Tibial nerve (tissue), 4 donors: ENCODE measurements at places on chromosomes 13 and 19.

GRCh38 chr13:66477816-66478215 is 752.3 kb downstream of the PCDH9 start:
- DNase-seq: no peak

GRCh38 chr13:80348314-80348713 is 7.4 kb upstream of the SPRY2 start:
- DNase-seq: no peak

- DNase-seq: no peak
Observed at GRCh38 chr19:28066161-28066560, 1146.8 kb downstream of the UQCRFS1 start.

- DNase-seq: no peak
Observed at GRCh38 chr19:52640916-52641315, 2.8 kb upstream of the ZNF83 start.

GRCh38 chr19:17127671-17128070 is 52.1 kb downstream of the MYO9B start:
- DNase-seq: no peak

GRCh38 chr13:26759249-26759906 is 1.2 kb downstream of the GPR12 start:
- DNase-seq: no peak

GRCh38 chr19:35006999-35007365 is 6.9 kb downstream of the GRAMD1A start:
- no peak for DNase-seq

DNA sequence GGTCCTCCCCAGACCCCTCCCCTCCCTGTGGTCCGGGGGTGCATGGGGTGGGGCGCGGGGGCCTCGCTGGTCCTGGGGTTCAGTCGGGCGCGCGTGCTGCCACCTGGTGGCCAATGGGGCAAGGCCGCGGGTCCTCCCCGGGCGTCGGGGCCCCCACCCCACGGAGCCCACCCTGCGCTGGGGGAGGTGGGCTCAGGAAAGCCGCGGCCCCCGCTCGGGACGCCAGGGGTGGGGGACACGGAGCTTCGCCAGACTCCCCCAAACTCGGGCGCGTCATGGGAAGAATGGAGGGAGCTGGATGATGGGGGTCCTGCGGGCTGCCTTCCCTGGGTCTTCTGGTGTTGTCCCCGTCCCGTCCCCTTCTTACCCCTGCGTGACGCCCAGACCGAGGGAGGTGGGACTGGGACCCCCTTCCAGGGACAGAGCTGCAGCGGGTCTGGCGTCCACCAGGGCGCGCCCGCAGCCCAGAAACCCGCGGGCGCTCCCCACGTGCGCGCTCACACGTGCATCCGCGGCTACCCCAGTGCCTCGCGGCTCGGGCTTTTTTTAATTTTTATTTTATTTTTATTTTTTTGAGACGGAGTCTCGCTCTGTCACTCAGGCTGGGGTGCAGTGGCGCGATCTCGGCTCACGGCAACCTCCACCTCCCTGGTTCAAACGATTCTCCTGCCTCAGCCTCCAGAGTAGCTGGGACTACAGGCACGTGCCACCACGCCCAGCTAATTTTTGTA is 19.8 kb upstream of the TCF3 start:
- DNase-seq: no peak

DNA sequence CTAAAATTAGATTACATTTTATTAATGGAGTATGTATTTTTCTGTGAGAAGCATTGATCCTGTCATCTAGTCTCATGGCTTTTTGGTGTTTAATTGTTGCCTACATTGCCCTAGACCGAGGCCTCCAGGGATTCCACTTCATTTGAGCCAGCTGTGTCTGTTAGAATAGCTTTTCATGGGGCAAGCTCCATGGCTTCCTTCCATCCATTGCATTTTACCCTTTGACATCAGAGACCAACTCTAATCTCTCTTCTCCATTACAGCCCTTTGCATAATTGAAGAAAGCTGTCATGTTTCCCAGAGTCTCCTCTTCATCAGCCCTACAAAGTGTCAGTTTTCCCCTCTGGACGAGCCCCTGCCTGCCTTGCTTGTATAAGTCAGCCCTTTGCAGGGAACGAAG is 70.6 kb downstream of the MTUS2 start:
- no peak for DNase-seq

GRCh38 chr13:111919286-111919685 is 147.7 kb upstream of the SOX1 start:
- no peak for DNase-seq

DNA sequence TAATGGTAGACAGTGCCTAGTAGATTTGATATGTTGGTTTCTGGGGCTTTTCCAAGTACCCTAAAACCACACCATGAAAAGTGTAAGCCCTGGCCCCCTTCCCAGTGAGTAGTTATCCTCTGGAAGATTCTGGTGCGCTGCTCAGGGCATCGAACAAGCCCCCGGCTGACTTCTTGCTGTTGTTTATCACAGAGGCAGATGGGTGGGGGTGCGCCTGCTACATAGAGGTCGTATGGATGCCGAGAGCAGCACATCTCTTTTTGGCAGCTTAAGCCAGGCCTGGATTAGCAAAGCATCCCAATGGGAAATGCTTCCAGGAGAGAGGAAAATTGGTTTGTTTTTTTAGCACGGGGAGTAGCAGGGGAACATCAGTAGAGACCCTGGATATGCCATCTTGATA is 26.3 kb upstream of the SPATA13 start:
- DNase-seq: no peak

GRCh38 chr19:8491574-8491973 is 10.9 kb downstream of the PRAM1 start:
- no peak for DNase-seq

DNA sequence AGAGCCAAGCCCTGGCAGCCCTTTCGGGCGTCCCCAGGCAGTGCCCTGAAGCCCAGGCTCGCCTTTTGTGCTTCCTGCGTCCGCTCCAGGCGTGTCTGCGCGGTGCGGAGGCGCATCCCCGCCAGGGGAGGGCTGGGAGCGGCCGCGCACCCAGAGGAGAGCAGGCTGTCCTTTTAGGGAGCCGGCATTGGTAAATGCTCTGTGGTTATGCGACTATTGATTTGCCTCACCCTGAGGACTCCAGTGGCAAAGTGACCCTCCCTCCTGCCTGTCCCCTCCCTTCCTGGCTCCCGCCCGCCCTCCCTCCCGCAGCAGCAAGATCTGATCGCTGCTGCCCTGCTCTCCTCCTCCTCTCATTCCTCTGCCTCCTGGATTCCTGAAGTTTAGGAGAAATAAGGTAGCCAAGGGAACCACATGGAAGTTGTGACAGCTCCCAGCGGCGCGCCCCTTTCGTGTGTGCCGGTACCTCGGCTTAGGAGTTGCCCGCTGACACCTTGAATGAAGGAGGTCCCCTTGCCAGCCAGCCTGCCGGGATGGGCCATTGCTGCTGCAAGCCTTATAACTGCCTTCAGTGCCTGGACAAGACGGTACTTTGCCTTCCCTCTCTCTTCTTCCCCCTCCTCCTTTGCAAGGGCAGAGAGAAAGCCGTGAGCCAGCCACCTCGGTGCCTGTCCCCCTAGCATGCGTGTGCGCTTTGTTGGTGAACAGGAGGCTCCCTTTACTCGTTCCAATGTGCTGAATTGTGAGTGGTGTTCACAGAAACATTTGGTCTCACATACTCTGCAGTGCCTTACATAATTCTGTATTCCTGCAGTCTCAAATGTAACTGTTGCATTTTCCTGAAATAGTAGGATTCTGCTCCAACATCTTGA is 166.9 kb downstream of the SLC7A1 start:
- no peak for DNase-seq

DNA sequence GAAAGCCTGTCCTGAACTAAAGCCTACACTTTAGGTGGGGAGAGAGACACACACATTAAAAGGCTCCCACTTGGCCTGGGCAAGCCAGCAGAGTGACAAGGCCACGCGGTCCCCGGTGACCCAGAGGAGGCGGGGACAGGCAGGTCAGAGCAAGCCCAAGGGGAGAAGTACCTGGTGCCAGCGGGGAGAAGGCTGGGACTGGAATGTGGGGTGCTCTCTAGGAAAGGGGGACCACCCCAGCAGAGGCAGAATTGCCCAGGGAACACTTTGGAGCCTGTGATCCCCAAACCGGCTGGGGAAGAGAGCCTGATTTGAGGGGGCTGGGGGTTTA is 82.3 kb downstream of the RAB20 start:
- DNase-seq: no peak

DNA sequence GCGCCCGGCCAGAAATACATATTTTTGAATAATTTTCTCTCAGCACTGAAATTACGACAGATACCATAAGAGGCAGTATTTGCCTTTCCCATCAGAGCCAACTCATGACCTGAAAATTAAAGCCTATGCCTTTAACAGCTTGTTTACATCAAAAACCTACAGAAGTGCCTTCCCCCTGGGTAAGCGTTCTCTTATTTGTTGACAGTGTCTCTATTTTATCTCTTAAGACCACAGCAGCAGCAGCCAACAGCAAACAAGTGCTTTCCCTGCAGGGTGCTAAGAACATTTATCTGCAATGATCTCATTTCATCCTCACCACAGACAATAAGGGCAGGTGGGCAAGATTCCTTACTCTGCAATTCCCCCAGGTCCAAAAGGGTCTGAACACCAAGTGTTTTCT is 6.0 kb downstream of the AKAP8L start:
- DNase-seq: no peak

DNA sequence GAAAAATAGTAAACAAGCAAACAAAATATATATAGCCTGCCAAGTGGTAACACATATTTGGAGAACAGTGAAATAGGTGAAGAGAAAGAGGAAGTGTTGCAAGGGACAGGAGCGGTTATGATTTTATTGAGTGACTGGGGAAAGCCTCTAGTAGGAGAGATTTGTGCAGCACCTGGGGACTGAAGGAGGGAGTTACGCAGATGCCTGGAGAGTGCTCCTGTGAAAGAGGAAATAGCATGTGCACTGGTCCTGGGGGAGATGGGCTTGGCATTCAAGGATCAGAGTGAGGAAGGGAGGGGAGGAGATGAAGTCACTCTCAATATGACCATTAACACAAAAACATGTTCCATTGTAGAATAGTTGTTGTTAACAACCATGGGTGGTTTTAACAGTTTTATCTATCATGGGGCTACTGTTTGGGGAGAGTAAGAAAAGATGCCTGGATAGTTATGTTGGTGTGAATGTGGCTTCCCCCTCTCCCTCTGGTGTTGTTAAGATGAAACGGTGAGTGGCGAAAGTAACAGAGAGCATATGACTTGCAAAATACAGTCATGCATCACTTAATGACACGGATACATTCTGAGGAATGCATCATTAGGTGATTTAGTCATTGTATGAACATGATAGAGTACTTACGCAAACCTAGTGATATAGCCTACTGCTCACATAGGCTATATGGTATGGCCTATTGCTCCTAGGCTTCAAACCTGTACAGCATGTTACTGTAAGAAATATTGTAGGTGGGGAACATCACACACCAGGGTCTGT is 251.7 kb upstream of the ARGLU1 start:
- no peak for DNase-seq

DNA sequence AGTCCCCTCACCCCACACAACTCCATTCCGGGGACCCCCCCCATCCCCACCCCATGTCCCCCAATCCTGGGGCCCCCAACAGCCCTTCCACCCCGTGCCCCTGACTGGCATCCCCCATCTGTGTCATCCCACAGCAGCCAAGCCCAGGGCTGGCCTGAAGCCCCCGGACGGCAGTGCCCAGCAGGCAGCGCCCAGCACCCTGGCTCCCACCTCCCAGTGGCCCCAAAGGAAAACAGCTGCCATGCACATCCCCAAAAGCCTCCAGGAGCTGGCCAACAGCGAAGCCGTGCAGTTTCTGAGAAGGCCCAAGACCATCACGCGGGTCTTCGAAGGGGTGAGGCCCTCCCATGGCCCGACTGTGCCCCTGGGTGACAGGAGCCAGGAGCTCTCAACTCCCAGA is 1.4 kb downstream of the SYNGR4 start:
- DNase-seq: no peak

DNA sequence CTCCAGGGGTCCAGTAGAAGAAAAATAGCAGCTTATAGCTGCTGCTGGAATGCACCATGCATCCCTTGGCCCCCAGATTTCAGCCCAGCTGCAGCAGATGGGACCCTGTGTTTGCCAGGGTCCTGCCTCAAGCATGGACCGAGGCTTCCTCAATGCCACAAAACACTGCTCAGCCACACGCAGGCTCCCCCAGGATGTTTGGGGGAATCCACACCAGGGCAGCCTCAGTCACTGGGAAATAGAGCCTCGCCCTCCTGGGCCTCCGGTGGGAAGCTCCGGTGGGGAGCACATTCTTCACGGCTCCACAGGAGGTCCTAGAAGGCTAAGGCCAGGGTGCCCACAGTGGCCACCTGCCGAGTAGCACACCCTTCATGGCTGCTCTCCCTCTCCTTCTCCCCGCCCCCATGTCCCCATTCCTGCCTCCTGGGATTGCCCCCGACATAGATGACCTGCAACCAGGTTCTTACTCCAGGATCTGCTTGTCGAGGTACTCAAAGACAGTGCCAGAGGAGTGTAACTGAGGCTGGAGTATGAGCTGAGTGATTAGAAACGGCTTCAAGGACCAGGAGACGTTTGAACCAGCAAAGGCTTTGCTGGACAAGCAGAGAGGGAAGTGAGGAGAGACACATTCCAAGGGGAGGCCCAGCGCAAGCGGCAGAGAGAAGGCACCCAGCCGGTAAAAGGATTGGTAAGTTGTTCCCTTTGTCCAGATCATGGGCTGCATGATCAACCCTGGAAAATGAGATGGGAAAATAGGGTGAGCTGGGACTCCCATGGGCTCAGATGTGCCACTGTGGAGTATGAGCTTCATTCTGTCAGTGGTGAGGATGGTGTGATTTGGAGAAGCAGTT is 110.7 kb upstream of the UQCRFS1 start:
- DNase-seq: no peak

DNA sequence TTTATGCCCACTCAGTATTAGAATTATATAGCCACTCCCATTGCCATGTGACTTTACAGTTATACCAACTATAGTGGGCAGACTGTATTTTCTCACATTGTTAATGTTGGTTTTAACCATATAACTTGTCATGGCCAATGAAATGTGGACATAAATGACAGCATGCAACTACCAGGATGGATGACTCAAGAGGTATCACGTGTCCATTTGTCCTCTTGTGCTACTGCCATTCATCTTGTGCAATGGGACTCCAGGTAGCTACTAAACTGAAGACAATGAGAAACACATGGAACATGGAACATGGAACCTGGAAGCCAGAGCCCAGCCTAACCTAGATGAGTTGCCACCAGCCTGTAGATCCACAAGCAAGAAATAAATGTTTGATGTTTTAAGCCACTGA is 242.7 kb upstream of the IPO5 start:
- DNase-seq: no peak

DNA sequence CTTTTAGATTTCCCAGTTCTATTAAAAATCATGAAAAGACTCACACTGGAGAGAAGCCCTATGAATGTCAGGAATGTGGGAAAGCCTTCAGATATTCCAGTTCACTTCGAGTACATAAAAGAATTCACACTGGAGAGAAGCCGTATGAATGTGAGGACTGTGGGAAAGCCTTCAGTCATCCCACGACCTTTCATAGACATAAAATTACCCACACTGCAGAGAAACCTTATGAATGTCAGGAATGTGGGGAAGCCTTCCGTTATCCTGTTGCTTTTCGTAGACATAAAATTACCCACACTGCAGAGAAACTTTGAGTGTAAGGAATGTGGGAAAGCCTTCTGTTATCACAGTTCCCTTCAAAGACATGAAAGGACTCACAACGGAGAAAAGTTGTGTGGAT is 55.2 kb downstream of the ZNF627 start:
- no peak for DNase-seq
